Dorsolateral prefrontal cortex (tissue), 122 donors: ENCODE measurements at places on chromosomes 4 and X. TPM values are rescaled to one million over a fixed set of nuclear protein-coding genes. Genes with fewer than 3 reads are reported as not detected.
A peak's percentile ranks its signal among the peaks of the same experiment; 100 is the strongest.

- DNase-seq = no peak
Measured at GRCh38 chr4:94931626-94932025, 173.9 kb downstream of the BMPR1B start.

- DNase-seq = peak; percentile 75
Measured at GRCh38 chrX:153599192-153600031, 473 bp upstream of the CCNQ start.

DNA sequence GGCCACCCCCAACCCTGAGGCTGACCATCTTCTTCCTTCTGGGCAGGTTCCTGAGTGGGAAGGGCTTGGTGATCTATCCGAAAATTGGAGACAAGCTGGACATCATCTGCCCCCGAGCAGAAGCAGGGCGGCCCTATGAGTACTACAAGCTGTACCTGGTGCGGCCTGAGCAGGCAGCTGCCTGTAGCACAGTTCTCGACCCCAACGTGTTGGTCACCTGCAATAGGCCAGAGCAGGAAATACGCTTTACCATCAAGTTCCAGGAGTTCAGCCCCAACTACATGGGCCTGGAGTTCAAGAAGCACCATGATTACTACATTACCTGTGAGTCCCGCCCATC, 9.7 kb downstream of the EFNB1 start:
- no peak for DNase-seq

DNA sequence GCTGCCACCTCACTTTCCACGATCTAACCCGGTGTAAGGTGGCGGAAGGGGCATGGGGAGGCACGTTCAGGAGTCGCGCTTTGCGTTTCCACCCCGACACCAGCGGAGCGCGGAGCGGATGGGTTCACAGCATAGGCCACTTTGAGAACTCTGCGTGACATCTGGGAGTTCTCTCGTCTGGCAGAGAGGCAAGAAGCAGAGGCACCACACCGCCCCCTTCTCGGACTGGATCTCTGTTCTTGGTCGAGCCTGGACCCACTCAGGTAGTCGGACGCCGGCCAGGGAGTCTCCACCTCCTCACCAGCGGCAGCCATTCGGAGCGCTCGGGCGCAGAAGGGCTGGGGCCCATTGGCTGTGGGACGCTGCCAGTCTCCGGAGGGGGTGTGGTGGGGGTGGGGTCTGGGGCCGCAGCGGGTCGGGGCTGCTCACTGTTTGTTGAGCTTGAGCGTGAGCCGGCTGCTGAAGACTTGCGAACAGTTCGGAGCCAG, at the start of gene DACH2:
TSS of gene DACH2 (plus strand) at position 428 of the 488 bp plus-strand sequence.
- peak; percentile 4 for DNase-seq

- DNase-seq = no peak
Measured at GRCh38 chr4:155187989-155188388, 20.4 kb upstream of the NPY2R start.

DNA sequence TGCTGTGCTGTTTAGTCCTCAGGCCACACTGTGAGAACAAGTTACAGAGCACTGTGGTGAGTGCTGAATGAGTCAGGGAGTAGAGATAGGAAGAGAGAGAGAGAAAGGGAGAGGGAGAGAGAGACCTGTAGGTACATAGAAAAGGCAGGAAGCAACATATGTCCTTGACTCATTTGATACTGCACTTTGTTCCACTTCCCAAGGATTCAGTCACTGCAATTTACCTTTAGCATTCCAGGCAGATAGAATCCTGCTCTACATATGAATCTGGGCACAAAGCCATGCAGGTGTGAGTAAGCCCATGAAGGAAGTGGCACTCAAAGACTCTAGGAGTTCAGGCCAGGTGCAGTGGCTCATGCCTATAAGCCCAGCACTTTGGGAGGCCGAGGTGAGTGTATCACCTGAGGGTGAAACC, 1.0 kb upstream of the DAPP1 start:
- DNase-seq = no peak

DNA sequence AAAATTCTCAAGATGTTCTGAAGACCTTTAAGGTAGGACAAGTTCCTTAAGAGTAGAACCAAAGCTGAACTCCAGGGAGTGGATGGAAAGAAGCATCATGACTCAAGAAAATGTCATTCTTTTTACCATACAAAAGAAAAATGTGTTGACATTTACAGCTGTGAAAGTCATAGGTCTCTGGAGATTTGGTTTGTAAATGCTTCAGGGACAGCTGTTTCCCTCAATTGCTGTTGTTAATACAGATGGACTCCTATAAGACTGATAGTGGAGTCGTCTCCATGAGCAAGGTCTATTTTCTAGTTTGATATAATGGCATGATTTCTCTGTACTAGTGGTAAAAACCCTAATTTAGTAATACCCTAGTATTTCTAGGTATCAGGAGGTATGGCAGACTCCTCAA, 101.7 kb downstream of the PHOX2B start:
- DNase-seq = no peak

DNA sequence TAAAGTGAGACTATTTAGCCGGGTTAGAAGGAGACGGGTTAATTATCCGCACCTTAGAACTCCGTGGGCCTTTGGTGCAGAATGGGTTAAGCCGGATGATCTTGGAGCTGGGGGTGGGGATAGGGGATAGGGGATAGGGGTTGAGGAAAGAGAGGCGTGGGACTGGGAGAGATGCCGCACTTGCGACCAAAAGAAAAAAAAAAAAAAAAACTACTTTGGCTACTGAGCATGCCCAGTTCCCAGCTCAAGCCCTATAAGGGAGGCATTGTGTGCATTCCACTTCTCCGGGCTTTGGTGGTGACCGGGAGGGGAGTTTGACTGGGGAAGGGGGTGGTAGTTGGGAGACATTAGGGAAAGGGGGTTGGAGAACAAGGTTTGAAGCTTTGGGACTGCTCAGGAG, at the start of gene SLITRK4:
TSS of gene SLITRK4 (minus strand) at position 187 of the 400 bp plus-strand sequence. CDS start 4,993 bp downstream, outside the sequence.
- DNase-seq = peak; percentile 26

GRCh38 chr4:38055566-38055965, 95.4 kb downstream of the PTTG2 start:
- no peak for DNase-seq

- no peak for DNase-seq
Measured at GRCh38 chrX:78517124-78517523, 142.0 kb downstream of the RTL3 start.

DNA sequence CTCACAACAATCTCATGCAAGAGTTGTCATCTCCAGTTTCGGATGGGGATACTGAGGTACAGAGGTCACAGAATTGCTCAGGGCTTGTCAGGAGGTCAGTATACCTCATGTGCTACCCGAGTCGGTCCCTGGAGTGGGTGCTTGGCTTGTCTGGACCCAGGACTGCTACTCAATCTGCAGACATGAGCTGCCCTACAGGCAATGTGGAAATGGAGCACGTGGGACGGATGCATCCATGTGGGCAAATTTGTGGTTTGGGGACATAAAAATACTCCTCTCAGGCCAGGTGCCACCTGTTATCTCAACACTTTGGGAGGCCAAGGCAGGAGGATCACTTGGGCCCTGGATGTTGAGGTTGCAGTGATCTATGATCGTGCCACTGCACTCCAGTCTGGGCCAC, 15.8 kb downstream of the USP11 start:
- DNase-seq = no peak

DNA sequence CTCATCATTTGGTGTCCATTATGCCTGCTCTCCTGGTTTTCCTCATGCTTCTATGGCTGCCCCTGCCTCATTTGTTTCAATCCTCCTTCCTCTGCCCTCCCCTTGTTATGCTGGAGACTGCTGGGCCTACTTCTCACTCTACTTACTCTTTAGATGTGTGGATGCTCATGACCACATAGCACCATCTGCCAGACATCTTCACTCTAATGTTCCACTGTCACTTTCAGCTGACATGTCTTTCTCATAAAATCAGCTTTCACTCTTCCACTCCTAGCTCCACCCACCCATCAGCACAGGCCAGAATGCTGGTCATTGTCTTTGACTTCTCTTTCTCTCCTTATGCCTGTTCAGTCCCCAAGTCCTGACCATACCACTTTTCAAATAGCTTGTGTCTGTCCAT, 86.8 kb downstream of the REPS2 start:
- DNase-seq = no peak

GRCh38 chr4:127162741-127163140, 470.0 kb upstream of the INTU start:
- DNase-seq = no peak

DNA sequence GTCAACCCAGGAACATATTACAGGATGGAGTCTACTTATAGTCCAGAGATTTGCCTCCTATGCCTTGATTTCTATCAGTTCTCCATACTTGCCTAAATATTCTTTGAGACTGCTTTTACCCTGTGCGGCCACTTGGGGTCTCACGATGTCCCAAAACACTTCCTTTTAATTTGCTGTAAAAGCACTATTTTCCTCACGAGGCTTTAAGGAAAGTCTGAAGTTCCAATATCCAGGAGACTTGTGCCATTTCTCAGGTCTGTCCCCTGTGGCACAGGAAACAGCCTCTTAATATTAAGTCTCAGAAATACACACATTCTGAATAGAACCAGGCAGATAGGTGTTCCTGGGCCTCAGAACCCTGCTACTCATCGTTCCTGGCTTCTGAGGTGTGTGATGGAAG, 142.9 kb downstream of the TMEM164 start:
- no peak for DNase-seq

- DNase-seq = peak; percentile 47
Measured at GRCh38 chrX:72340041-72340440, 34.3 kb upstream of the CITED1 start.

DNA sequence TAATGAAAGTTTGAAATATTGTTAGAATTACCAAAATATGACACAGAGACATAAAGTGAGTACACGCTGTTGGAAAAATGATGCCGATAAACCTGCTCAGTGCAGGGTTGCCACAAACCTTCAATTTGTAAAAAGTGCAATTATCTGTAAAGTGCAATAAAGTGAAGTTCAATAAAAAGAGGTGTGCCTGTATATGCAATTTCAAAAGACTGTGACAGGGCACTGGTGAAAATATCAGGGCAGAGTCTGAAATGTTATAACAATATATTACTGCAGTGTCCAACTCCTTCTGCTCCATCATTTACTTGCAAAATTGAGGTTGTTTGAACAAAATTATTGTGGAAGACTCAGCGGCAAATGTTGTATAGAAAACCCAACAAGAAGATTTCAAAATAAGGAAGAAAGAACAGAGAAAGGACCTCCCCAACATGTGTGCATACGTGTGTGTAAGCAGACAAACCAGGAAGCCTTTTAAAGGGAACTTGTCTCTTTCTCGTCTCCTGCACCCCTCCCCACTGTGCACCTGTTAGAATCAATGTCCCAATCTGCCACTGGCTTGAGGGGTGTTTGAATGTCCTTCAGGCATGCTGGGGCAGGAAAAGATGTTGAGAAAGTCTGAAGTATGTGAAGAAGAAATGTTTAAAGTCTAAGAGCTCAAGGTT, 96.2 kb downstream of the MAOB start:
- DNase-seq = no peak

GRCh38 chr4:154584259-154584658, 6.3 kb downstream of the FGA start:
- DNase-seq = no peak

DNA sequence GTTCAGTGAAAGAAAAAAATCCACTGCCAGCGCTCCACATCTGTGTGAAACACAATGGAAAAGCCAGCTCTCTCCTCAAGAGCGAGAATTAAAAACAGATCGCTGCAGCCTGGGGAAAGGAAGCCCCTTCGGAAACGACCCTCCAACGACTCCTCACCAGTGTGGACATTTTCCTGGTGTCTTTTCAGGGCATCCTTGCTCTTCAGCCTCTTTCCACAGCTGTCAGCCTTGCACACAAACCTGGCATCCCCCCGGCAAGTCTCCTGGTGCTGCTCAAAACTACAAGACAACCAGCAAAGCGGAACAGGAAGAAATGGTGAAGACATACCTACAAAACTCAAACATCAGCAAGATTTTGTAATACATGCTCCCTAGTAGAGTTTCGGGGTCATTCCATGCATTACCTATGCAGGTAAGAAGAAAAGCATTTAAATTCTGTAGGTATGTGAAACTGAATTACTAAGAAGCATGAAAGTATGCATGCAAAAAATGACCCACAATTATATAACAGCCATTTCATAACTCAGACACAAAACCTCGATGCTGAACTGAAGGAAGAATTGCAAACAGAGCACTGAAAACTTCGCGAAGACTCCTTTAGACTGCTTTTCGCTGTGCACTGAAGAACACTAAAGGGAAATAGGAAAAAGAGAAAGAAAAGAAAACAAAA, 106.1 kb downstream of the PRDM5 start:
- no peak for DNase-seq

Gene RIPPLY1
- total RNA-seq = not detected

Gene TCEAL6
- total RNA-seq = 57.2 TPM

Gene SFRP2
- 3.3 TPM for total RNA-seq

Gene ADRA2C
- total RNA-seq = 6.9 TPM

Gene PLXNA3
- total RNA-seq = 51.6 TPM

Gene LUZP4
- total RNA-seq = not detected

Gene NOCT
- 12.3 TPM for total RNA-seq

Gene PHOX2B
- not detected for total RNA-seq

Gene P2RY10
- total RNA-seq = not detected

Gene GJB1
- 50.3 TPM for total RNA-seq
